ENCODE measurements at places on chromosomes 16 and 17.

DNA sequence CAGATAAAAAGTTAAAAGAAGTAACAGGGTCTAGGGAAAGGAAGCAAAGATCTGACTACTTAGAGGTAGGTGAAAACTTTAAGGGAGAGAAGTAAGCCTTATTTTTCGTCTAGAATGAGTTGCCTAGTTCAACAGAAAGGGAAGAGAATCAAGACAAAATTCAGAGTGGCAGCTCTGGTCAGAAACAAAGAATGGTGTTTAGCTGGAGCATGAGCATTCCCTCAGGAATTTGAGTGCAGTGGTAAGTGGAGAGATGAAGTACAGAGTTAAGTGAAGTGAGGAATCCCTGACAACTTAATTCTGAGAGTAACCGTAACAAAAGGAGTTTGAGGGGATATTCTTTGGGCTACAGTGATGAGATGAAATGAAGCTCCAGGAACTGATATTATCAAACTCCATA lies 11.5 kb downstream of the SMG6 start:
- no peak for DNase-seq

DNA sequence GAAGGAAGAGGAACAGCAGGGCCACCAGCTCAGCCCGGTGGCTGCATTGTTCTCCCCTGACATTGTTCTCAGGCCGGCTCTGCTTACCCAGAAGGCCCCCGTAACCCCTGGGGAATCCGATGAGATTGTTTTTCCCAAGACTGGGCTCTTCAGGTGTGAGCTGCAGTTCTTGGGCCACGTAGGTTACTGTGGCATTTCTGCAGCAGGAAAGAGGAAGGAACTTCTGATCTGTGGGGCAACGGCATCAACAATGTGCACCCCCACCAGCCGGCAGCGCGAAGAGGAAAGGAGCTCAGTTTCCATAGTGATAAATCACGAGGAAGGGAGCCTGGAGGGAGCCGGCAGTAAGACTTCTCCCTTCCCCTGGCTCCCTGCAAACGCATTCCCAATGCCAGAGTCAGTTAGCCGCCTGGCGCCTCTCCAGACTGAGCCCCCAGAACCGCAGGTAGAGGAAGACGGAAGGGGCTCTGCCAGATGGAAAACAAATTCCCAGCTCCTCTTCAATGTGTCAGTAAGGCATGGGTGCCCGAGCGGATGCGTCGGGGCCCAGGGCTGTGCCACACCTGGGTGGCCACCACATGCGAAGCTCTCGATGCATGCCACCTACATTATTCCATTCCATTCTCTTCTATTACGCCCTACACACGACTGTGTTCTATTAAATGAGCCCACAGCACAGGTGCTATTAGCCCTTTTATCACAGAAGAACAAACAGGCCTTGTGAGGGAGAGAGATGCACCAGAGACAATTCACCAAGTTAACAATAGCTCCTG lies 21.5 kb upstream of the PECAM1 start:
- peak; percentile 34 for DNase-seq

- DNase-seq, result no peak
Observed at GRCh38 chr17:82457929-82458178, 687 bp upstream of the NARF start.

GRCh38 chr17:21168555-21168865 lies 41.7 kb downstream of the DHRS7B start:
- DNase-seq, result no peak

DNA sequence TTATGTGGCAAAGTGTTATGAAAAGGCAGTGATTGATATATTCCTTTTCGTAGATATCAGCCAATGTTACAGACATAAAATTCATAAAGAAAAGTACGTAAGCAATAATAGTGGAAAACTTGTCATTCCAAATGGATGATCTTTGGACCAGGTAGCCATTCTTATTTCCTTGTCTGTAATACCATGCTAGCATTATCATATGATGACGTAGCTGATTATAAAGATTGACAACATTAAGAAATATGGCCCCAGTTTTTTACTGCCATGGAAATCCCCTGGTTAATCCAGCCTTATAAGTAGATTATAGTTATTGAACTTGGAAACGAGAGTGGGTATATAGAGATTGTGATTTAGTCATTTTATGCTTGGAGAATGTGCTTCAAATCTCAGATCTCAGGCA lies 8.8 kb downstream of the TANC2 start:
- no peak for DNase-seq

- DNase-seq, result no peak
Observed at GRCh38 chr17:70370816-70371215, 201.5 kb downstream of the KCNJ2 start.

DNA sequence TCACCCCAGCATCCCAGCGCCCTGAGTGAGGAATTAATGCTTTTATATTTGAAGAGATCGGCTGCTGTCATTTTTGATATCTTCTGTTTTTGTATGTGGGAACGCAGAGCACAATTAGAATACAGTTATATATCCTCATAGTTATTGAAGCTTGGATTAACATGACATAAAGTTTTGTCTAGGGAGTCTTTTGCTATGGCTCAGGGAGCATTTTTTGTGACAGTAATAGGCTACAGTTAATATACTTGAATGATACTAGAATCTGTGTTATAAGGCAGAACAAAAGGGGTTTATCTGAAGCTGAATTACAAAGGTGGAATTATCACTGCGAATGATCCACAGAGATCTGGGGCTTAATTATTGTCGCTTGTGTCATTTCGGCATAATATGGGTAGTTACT lies 239.4 kb downstream of the MSI2 start:
- DNase-seq, result no peak

GRCh38 chr17:57197466-57198071 lies 58.8 kb upstream of the MSI2 start:
- DNase-seq, result no peak

DNA sequence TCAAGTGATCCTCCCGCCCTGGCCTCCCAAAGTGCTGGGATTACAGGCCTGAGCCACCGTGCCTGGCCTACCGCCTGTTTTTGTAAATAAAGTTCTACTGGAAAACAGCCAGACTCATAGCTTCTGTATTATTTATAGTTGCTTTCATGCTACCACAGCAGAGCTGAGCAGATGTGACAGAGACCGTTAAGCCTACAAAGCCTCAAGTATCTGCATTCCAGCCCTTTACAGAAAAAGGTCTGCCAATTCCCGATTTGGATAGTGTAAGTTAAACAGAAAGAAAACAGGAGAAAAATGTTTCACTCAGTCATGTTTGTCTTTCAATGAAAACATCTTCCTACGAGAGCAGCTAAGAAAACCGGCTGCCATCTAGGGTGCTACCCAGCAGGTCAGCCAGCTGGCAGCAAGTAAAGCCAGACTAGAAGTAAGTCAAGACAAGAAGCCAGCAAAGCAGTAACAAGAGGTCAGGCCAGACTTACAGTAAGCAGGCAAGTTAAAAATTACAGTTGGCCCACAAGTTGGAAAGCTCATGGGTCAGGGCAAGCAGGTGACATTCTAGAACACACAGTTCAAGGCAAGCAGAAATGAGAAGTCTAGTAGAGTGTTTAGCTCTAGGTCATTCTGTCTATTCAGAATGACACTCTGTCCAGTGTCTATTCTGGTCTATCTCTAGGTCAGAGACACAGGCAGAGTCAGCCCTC lies 17.7 kb downstream of the NCBP3 start:
- no peak for DNase-seq

DNA sequence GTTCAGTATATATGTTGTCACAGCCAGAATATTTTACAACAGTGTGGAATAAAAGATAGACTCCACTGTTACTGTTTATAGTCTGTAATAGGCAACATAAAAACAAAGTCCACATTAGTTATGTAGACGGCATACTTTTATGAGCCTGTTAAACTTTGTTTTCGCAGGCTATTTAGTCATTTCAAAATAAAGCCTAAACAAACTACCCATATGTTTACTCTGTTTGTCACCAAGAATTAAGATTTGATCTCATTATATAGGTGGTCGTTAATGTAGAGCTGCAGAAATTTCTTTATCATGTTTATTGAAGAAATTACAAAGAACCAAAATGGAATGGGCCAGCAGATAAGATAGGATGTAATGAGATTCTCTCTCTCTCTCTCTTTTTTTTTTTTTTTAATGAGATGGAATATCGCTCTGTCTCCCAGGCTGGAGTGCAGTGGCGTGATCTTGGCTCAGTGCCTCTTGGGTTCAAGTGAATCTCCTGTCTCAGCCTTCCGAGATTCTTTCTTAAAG lies 943.8 kb upstream of the SOX9 start:
- no peak for DNase-seq

DNA sequence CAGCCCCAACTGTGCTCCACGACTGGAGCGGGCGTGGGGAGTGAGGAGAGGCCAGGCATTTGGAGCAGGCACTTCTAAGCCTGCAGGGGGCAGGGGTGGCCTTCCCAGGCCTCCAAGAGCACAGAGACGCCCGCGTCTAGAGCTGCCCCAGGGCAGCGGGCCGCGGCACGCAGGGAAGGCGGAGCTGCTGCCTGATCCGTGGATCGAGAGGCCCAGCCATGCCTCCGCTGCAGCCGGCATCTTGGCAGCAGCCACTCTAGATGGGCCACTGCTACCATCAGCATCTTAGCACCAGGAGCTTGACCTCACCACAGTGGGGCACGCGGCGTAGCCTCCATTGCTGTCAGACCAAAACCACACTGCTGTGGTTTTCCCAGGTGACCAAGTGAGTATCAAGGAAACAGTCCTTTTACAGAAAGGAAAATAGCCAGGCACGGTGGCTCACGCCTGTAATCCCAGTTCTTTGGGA lies 20.4 kb upstream of the WDR45B start:
- DNase-seq, result no peak

DNA sequence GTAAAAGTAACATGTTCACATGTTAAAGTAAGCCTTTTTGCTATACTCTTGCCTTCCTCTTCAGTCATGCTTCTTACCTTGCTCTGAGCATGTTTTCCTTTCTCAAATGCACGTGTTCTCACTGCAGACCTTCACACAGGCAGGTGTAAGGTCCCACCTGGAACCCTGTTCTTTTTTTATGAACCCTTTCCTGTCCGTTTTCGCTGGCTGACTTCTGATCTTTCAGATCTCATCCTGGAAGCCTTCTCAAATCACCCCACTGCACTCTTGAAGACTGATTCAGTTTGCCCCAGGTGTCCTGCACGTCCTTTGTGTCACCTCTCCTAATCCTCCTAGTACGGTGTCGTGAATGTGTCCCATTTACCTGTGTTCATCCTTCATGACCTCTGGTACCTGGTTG lies 313.6 kb downstream of the SNX29 start:
- no peak for DNase-seq

GRCh38 chr17:64950871-64951270 lies 31.6 kb upstream of the LRRC37A3 start:
- DNase-seq, result no peak

DNA sequence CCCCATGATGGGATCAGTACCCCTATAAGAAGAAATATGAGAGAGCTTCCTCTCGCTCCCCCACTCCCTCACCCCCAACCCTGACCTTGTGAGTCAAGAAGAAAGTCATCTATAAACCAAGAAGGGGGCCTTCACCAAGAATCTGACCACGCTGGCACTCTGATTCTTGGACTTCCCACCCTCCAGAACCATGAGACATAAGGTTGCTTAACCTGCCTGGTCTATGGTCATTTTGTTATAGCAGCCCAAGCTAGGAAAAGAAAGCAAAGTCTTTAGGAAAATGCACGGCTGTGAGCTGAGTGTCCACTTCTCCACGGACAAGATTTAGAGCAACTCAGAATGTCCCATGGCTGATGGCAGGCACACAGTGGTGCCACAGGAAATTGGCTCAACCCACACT lies 333.5 kb downstream of the SOX9 start:
- DNase-seq, result no peak

DNA sequence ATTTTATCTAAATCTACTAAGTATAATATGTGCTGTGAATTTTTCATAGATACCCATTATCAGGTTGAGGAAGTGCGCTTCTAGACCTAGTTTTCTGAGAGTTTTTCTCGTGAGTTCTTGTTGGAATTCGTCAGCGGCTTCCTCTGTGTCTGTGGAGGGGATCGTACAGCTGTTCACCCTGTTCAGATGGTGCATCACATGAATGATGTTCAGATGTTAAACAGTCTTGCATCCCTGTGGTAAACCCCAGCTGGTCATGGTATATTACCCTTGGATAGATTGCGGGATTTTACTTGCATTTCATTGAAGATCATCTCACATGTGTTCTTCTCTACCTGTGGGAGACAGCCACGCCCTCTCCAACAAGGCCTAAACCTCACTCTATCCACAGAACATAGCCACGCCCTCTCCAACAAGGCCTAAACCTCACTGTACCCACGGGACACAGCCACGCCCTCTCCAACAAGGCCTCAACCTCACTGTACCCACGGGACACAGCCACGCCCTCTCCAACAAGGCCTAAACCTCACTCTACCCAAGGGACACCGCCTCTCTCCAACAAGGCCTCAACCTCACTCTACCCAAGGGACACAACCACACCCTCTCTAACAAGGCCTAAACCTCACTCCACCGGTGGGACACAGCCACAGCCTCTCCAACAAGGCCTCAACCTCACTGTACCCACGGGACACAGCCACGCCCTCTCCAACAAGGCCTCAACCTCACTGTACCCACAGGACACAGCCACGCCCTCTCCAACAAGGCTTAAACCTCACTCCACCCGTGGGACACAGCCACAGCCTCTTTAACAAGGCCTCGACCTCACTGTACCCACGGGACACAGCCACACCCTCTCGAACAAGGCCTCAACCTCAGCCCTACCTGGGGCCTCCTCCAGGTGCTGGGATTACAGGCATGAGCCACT lies 180.2 kb upstream of the CHMP6 start:
- no peak for DNase-seq

GRCh38 chr17:3739422-3740124 lies 15.9 kb downstream of the HASPIN start:
- DNase-seq, result no peak

DNA sequence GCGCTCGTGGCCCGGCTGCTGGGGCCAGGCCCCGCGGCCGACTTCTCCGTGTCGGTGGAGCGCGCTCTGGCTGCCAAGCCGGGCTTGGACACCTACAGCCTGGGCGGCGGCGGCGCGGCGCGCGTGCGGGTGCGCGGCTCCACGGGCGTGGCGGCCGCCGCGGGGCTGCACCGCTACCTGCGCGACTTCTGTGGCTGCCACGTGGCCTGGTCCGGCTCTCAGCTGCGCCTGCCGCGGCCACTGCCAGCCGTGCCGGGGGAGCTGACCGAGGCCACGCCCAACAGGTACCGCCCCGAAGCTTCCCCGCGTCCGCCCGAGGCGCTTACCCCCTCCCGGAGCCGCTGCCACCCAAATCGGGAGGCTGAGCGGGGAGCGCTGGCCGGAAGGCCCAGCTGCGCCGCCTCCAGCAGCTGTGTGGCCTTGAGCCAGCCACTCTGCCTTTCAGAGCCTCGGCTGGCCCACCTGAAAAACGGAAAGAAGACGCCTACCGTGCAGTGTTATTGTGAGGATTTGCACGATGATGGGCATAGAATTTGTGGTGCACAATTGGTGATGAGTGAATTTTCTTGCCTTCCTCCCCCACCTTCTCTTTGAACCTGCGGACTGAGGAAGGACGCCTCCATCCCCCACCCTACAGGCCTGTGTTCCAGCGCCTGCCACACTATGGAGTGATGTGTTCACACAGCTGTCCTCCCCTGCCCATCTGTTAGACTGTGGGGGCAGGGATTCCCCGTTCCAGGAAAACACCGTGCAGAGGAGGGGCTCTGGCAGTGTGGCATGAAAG lies 523 bp downstream of the NAGLU start:
- peak; percentile 78 for DNase-seq

Measured in NCI-H2029 (cell line).